ENCODE measurements at places on chromosomes 1 and 21. TPM values are rescaled to one million over a fixed set of nuclear protein-coding genes. Genes with fewer than 3 reads are reported as not detected.

PPIAL4G gene
- total RNA-seq, result 0.14 TPM

GLUL gene
- 666 TPM for total RNA-seq

DCST1 gene
- not detected for total RNA-seq

SYDE2 gene
- total RNA-seq, result 24.2 TPM

SPRR2B gene
- total RNA-seq, result not detected

CYYR1 gene
- 27.5 TPM for total RNA-seq

All from progenitor cell of endocrine pancreas (in vitro differentiated cells).